Lung microvascular endothelial cell (primary cell): ENCODE measurements at places on chromosomes 4 and X.
A peak's percentile ranks its signal among the peaks of the same experiment; 100 is the strongest.

DNA sequence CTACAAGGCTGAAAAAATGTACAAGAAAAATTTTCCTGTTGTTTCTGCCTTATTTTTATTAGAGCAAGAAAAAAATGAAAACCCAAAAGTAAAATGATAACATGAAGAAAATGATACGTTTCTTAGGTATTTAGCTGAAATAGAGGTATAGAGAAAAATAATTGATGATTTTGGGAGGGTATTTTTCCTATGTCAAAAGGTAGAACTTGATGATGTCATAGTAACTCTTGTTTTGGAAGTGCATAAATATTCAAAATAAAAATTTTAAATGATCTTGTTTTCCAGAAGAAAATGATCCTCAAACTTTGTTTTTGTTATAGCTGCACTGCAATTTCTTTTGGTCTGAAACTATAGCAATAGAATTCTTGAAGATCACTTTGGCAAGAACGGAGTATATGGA, 608.8 kb upstream of the BOD1L1 start:
- no peak for DNase-seq

- peak; percentile 89 for DNase-seq
These were observed 5.7 kb upstream of the PPEF1 start for GRCh38 chrX:18701621-18702361.

DNA sequence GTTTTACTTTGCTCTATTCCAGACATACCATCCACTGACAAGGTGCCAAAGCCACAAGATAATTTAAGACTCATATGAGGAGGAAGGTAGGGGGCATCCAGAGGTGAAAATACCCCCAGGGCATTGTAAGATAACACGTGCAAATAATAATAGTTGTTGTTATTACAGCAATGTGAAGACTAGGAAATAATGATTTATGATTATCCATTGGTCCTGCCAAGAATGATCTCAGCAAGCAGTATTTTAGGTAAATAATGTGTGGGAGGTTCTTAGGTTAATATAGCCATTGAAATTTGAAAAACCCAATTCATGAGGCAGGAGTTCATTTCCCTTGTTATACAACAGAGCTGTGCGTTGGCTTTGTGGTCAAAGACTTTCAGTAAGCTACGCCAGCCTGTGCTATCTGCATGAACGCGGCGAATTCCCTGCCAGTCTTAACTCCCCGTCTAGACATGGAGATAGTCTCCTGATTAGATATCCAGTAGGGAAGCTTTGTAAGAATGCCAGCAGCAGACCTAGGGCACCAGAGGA, 47.2 kb upstream of the MXRA5 start:
- DNase-seq, result no peak

DNA sequence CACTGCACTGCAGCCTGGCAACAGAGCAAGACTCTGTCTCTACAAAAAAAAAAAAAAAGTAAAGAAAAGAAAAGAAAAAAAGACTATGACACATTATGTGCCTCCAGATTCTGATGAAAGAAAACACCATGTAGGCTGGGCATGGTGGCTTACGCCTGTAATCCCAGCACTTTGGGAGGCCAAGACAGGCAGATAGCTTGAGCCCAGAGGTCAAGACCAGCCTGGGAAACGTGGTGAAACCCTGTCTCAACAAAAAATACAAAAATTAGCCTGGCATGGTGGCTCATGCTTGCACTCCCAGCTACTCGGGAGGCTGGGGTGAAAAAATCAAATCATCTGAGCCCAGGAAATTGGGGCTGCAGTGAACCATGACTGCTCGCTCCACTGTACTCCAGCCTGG, 19.4 kb downstream of the THOC2 start:
- no peak for DNase-seq

GRCh38 chr4:98148856-98149255, 5.6 kb upstream of the STPG2 start:
- DNase-seq, result peak; percentile 7

- DNase-seq, result no peak
These were observed 78.9 kb upstream of the FMR1 start for GRCh38 chrX:147832707-147833348.

GRCh38 chr4:56973336-56973735, 4.1 kb downstream of the NOA1 start:
- no peak for DNase-seq
